Activated CD4-positive, alpha-beta T cell treated with anti-CD3 and anti-CD28 coated beads, Interleukin-2, amount 10 ng/mL, durations not matched to agents 24 days and 14 days (primary cell): ENCODE measurements at places on chromosomes 4 and X.

DNA sequence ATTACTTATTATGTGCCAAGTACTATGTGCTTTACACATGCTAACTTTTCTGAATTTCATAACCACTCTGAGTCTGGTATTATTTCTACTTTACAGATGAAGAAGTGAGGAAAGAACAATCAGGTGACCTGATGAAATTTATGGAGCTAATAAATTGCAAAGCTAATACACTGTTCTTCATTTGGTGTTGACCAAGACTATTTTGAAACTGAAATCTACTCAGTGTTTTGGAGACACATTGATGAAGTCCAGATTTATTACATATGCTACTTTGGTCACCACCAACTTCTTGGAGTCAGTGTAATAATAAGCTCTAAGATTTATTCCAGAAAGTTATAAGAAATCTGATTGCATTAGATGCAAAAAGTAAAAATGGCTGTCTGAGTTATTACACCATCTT is 637.9 kb downstream of the FAT4 start:
- no peak for DNase-seq

DNA sequence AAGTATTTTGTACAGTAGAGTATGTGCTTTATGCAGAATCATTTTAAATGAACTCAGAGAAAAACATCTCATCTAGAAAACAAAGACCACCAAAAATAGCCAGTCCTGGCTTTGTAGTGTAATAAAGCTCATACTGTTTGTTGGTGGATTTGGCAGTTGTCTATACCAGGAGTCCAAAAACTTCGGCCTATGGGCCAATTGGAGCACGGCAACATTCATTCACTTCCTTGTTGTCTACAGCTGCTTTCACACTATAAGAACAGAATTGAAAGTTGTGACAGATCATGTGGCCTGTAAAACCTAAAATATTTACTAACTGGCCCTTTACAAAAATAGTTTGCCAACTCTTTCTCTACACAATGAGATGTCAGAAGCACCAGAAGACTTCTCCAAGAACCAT is 5.3 kb downstream of the FBXW7 start:
- DNase-seq, result no peak

GRCh38 chrX:119573840-119574393 is 446 bp upstream of the UBE2A start:
- no peak for DNase-seq

- peak; percentile 76 for DNase-seq
Observed at GRCh38 chr4:143335979-143336780, 496 bp upstream of the GAB1 start.

GRCh38 chr4:7410446-7410845 is 24.3 kb downstream of the PSAPL1 start:
- DNase-seq, result no peak

- DNase-seq, result no peak
Observed at GRCh38 chr4:18756671-18757070, 735.1 kb upstream of the LCORL start.

- no peak for DNase-seq
Observed at GRCh38 chrX:103376979-103377324, 614 bp downstream of the BEX3 start.

DNA sequence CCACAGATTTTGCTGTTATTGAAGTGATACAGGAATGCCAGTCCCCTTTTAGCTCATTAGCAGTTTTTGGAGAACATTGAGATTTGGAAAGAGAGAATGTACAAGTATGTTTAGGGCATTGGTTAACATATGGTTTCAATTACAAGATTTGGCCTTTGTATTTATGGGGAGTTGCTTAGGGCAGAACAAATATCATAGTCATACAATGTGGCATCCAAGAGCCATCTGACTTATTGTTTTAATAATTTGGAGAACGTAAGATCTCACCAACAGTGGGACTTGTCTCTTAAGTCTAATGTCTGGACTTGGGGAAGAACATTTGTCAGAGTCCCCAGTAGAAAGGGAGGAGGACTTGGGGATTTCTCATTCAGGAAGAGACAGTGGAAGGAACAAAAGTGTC is 166.1 kb downstream of the STK32B start:
- no peak for DNase-seq

DNA sequence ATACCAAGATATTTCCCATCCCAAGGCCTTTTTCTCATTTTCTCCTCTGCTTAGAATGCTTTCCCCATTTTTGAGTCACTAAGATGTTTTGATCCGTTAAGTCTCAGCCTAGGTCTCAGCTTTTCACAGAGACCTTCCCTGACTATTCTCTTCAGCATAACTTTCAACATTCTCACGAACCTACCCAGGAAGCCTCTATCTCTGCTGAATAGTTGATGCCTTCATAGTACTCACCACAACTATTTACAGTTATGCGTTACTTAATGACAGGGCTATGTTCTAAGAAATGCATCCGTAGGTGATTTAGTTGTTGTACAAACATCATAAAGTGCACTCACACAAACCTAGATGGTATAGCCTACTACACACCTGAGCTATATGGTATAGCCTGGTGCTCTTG is 64.5 kb downstream of the ARL9 start:
- no peak for DNase-seq

DNA sequence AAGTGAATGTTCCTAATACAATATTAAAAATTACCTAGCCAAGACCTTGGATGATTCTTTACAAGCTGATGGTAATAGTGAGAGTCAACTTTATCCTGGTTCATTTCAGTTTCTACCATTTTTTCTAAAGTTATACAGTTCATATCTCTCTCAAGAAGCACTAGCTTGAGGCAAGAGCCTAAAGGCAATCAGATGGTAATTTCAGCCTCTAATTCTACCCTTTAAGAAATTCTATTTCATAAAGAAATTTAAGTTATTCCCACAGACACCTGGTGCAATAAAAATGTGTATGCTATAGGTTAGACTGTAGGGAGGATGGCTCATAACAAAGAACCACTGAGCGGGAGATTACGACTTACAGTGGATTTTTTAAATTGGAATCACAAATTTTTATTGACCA is 984.2 kb upstream of the ADGRL3 start:
- no peak for DNase-seq

DNA sequence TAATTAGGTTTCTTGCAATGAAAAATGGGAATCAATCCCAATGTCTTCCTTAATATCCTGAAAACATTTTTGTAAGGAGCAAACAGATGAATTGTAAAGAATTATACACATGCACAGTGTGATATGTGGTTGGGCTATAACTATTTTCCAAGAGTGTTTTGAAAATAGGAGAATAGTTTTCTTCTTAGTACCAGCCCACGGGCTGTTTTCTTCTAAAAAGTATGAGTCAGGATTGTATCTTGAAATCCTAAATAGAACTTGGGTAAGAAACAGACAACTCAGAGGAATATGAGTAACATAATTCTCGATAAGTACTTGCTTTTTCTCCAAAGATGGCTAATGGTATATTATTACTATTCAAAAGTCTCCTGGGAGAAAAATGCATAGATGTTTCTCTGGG is 136.7 kb downstream of the MAGEC2 start:
- DNase-seq, result no peak

DNA sequence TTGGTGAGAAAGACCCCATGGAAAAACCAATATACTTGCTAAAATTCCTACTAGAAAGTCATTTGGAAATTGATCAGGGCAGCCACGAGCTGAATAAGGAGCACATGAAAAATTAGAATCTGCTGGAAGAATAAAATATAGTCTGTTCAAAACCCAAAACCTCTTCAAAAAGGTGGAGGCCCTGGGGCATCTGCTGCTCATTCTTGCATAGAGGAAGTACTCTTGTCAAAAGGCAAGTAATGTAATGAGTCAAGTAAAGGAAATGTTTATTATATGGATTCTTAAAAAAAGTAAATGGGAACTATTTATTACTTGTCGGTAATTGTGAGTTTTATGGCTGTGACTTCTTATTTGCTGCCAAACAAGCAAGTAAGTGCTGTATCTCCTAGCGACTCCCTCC is 109.5 kb downstream of the GK start:
- no peak for DNase-seq

- no peak for DNase-seq
Observed at GRCh38 chr4:154511981-154512380, 20.4 kb upstream of the DCHS2 start.

DNA sequence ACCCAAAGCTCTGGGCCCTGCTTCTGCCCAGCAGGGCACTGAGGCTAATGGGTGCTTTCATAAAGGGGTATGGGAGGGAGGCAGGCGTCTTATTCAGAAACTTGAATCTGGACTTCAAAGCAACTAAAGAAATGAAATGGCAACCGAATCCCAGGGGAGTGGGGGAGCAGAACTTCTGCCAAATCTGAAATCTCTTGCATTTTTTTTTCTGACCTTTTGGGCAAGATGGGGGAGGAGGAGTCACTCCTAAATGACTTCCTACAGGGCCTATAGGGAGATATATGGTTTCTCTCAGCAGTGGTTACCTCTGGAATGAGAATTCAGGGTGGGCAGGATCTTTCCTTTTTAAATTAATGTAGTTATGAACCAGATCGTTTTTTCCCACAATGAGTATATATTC is 30.6 kb upstream of the KIAA1210 start:
- DNase-seq, result no peak

GRCh38 chrX:15797707-15798106 is 7.4 kb downstream of the ZRSR2 start:
- DNase-seq, result no peak

DNA sequence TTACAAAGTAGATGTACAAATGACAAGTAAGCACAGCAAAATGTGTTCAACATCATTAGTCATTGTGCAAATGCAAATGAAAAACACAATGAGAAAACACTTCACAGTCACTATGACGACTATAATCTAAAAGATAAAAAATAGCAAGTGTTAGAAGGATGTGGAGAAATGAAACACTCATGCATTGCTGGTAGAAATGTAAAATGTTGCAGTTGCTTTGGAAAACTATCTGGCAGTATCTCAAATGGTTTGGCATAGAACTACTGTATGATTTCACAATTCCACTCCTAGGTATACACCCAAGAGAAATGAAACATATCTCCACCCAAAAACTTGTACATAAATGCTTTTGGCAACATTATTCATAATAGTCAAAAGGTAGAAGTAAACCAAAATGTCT is 459.7 kb upstream of the TRAM1L1 start:
- no peak for DNase-seq

GRCh38 chr4:129335276-129335675 is 239.3 kb downstream of the C4orf33 start:
- no peak for DNase-seq

GRCh38 chr4:58514299-58514698 is 1404.1 kb upstream of the IGFBP7 start:
- DNase-seq, result no peak

DNA sequence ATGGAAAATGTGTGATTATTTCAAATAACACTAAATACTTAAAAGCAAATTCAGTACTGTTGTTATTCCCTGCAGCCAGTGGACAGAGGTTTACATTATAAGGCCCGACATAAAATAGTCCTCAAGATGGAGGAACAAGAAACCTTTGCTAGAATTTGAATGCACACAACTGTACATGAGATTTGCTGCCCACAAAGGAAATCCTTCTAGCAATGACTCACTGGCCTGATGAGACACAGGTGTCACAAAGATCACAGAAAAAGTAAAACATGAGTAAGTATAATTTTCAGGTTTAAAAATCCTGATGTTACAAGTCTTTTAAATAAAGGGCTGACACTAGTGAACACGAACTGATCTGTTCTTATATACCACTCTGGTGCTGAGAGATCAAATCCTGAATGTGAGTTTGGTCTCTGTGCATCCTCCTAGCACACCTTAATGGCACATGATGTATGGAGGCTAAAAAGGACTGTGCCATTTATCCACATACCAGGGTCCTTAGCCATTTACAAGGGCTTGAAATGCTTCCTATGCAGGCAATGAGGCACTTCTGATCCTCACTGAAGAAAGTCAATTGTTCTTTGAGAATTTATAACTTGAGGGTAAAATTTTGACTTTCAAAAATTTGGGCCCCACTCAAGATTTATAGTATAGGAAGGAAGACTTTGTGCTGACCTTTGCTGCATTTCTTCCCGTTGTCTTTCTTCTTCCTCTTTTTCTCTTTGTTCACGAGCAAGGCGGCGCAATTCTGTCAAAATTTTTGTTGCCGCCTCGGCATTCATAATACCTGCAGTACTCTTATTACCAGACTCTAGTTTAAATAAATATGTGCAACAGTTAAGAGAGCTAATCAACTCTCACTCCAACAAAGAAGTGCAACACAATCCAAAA is 23.0 kb downstream of the MAP7D3 start:
- peak; percentile 64 for DNase-seq

- no peak for DNase-seq
Observed at GRCh38 chr4:75880278-75880677, 22.0 kb downstream of the PPEF2 start.

DNA sequence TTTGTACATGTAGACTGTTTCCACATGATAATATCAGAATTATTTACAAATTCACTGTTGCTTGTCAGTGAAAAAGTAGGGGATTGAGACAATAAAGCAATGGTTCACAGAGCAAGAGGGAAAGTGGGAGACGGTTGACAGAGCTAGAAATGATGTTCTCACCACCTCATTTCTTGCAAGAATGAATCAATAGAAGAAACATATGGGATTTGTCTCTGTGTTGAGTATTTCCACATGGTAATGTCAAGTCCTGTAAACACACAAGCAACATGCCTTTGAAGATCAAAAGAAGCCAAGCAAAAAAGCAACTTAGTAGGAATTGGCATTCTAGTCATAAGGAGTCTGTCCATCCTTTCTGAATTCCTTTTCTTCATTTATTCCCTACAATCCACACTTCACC is 1806.6 kb upstream of the AGA start:
- no peak for DNase-seq

GRCh38 chr4:151940926-151941617 is 180.3 kb upstream of the GATB start:
- DNase-seq, result no peak

DNA sequence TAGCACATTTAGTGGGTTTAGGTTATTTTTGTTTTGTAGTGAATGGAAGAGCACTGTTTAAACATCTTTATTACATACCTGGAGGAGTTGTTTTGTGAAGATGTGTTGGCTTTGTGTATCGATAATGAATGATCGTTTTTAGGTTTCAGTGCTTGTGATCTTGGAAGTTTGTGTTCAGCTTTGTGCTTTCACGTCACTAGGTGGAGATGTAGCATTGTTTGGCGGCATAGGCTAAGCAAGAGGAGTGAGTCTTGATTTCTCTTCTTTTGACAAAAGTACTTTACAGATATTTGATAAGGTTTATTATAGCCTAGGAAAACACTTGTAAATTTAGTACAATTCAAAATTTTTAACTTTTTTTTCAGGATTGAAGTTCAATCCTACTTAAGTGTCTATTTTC is 50.4 kb downstream of the PDK3 start:
- no peak for DNase-seq

DNA sequence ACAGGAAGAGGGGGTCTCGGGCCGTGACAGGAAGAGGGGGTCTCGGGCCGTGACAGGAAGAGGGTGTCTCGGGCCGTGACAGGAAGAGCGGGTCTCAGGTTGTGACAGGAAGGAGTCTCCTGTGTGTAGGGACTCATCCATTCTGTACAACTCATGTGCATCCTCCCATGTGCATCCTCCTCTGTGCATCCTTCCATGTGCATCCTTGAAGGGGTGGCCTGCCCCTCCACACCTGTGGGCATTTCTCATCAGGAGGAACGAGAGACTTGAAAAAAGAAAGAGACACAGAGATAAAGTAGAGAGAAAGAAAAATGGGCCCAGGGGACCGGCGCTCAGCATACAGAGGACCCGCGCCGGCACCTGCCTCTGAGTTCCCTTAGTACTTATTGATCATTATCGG is 30.2 kb upstream of the PLCXD1 start:
- DNase-seq, result no peak

- DNase-seq, result no peak
Observed at GRCh38 chr4:38174801-38175200, 214.6 kb downstream of the PTTG2 start.

- no peak for DNase-seq
Observed at GRCh38 chrX:101290957-101291603, at the start of gene TAF7L. TSS of gene TAF7L (minus strand) at chrX:101291334. CDS start at chrX:101287543, 3,791 bp downstream.
